ENCODE measurements at places on chromosomes 6 and 20.

DNA sequence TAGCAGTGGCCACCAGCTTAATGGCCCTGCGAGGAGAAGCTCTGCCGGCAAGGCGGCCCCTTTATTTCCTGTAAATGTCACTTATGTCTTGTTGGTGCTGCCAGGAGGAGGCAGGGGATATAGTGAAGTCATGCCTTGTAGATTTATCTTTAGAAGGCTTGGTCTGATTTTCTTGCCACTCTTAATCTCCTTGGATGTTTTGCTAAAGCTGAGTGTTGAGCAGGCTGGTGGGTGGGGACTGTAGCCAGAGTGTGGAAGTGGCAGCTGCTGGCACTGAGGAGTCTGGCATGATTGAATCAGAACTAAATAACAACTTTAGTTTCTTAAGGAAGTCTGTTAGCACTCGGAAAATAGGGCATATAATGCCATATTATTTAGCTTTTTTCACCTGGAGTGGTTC, 77.9 kb downstream of the PHF20 start:
- peak; percentile 4 for DNase-seq

DNA sequence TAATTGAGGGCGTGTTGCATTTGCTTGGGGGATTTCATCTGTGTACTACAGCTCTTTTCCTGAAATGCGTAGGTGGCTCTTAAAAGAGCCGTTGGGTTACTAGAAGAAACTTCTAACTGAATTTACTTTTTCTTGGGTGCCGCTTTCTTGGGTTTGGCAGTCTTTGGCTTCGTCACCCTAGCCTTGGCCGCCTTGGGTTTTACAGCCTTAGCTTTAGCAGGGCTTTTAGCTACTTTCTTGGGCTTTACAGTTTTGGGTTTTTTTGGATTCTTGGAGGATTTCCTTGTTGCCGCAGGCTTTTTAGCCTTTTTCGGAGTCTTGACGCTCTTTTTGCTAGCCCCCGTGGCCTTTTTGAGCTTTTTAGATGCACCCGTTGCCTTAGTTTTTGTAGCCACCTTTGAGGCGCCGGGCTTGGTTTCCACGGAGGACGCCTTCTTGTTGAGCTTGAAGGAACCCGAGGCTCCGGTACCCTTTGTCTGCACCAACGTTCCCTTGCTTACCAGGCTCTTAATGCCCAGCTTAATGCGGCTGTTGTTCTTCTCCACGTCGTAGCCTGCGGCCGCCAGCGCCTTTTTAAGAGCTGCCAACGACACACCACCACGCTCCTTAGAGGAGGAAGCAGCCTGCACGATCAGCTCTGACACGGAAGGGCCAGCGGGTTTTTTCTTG, 54.5 kb downstream of the TRIM38 start:
- DNase-seq = no peak

DNA sequence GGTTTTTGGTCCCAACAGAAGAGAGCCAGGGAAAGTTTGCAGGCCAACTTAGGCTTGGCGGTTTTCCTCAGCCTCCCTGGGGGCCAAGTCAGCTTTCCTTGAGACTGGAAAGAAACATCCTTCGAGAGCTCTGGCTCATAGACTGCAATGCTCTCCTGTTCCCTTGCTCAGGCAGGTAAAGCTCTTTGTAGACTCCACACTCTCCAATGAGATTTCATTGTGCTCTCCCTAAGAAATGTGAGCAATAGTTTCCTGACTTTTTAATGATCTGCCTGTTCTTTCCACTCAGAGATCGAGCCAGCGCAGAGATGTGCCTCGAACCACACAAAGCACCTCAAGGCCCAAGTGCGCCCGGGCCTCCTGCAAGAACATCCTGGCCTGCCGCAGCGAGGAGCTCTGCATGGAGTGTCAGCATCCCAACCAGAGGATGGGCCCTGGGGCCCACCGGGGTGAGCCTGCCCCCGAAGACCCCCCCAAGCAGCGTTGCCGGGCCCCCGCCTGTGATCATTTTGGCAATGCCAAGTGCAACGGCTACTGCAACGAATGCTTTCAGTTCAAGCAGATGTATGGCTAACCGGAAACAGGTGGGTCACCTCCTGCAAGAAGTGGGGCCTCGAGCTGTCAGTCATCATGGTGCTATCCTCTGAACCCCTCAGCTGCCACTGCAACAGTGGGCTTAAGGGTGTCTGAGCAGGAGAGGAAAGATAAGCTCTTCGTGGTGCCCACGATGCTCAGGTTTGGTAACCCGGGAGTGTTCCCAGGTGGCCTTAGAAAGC, 13.9 kb downstream of the TNFAIP3 start:
- no peak for DNase-seq

DNA sequence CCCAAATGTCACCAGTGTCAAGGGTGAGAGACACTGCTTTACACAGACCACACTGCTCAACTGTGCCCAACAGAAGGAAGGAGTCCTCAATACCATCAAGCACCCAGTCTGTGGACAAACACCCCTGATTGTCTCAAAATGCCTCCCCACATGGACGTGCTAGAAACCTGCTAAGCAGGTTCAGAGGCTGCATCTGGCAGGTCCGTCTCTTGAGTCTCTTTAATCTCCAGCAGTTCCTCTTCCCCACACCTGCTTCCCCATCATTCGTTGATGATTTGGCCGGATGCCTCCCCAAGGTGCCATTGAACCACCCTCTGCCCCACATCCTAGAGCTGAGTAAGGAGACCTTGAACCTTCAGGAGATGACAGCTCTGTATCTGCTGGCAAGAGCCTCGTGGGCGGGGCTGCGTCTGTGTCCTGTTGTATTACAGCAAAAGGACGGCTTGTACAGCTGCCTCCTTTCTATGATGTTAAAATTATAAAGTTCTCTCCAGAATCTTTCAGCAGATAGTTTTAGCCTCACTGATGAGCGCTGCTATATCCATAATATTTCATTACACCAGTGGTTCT, 179.2 kb downstream of the PREX1 start:
- no peak for DNase-seq

- no peak for DNase-seq
Measured at GRCh38 chr6:13847326-13848050, 33.1 kb upstream of the MCUR1 start.

DNA sequence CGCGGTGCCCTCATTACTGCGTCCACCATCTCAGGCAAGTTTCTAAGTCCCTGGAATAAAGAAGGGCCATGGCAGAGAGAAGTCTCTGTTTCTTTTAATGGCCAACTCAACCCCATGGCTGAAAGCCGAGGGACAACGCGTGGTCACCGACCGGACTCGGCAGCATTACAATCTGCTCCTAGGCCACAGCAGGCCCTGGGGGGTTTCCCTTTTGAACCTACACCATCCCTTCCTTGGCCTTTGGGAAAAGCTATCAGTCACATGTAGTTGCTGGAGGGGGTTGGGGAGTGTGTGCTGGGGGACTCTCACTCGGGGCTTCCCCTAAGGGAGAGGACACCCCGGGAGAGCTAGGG, 11.1 kb upstream of the FAM83C start:
- no peak for DNase-seq

GRCh38 chr20:40317156-40317790, 371.8 kb downstream of the MAFB start:
- DNase-seq = no peak
